ENCODE measurements at places on chromosomes 1 and 21.

- DNase-seq, result no peak
These were observed 923 bp upstream of the IFNGR2 start for GRCh38 chr21:33402001-33402979.

- no peak for DNase-seq
These were observed 156.0 kb downstream of the TOMM20 start for GRCh38 chr1:234972411-234973191.

GRCh38 chr1:94831641-94832040 lies 11.5 kb downstream of the SLC44A3 start:
- DNase-seq, result no peak

- no peak for DNase-seq
These were observed 72.6 kb upstream of the RGL1 start for GRCh38 chr1:183732236-183732880.

GRCh38 chr21:43585924-43586413 lies 73.3 kb downstream of the HSF2BP start:
- DNase-seq, result peak; percentile 93

DNA sequence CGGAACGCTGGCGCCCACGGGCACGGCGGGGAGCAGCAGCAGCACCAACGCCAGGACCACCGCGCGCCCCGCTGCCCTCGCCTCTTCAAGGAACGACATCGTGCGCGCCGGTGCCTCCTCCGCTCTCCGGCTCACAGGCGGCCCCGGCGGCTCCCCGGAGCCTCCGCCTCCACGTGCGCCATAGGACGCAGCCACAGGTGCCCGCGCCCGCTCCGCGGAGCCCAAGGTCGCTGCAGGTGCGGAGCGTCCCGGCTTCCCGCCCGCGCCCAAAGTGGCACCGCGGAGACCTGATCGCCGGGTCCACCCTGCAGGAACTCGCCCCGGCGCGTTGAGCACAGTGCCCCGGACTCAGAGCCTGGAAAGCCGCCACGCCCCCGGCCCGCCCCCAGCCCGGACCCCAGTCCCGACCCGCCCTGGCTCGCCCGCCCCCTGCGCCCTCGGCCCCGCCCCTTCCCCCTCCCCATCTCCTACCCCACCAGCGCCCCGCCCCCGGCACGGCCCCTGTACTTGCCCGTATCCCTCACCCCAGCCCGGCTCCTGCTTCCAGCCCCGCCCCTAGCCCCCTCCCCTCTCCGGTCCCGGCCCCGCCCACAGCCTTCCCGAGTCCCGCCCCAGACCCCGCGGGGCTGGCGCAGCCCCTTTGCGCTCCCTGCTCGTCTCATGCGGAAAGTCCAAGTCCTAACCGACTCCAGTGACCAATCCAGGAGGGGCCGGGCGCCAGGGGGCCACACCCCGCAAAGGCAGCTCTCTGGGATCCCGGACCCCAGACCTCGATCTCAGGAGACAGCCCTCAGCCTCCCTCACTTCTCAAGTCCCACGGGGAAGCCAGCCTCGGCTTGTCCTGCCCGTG lies at the start of gene MEGF6:
TSS of gene MEGF6 (minus strand) at position 339 of the 850 bp plus-strand sequence. CDS start at position 99, 240 bp downstream.
- DNase-seq, result no peak

GRCh38 chr1:18344755-18345154 lies 136.0 kb upstream of the KLHDC7A start:
- no peak for DNase-seq

DNA sequence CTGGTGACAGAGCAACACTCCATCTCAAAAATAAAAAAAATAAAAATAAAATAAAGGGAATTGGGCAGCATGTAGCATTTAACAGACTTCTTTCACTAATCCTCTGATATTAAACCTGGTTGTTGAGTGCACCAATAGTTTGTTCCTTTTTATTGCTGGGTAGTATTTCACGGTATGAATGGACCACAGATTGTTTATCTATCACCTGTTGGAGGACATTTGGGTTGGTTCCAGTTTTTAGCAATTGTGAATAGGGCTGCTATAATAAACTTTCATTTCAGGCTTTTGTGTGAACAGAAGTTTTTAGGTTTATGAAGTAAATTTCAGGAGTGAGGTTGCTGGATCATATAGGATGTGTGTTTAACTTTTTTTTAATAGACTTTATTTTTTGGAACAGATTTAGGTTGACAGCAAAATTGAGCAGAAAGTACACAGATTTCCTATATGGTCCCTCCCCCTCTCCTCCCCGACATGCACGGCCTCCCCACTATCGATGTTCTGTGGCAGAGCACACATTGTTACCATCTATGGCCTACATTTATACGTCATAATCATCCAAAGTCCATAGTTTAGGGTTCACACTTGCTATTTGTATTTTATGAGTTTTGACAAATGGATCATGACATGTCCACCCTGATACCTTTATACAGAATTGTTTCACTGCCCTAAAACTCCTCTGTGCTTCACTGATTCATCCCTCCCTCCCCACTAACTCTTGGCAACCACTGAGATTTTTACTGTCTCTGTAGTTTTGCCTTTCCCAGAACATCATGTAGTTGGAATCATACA lies 66.1 kb upstream of the TMPRSS2 start:
- DNase-seq, result no peak

- no peak for DNase-seq
These were observed 170.7 kb downstream of the NR5A2 start for GRCh38 chr1:200198236-200198635.

DNA sequence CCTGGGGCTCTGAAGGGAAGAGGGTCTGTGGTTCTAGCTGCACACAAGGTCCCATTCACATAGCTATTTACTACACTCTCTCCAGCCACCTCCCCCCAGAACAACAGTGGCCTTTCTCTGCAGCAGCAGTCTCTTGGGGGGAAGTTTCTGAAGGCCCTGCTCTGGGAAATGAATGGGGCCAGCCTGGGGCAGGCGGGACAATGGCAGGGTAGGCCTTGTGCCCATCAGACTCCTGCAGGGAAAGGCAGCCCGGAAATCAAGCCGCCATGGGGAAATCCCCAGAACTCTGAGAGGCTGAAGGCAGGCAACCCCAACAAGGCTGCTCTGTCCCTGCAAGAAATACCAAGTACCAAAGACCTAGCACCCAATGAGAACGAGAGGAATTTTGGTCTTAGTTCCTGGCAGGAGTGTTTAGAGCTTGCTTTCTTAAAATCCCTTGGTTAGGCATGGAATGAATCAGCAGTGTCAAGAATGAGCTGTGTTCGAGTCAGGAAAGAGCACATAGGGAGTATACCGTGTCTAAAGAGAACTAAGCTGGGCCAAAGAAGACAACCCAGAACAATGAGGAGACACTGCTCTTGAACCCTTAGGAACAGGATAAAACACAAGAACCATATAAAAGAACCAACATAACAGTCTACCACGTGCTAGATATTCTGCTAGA lies 11.3 kb downstream of the ARHGEF11 start:
- peak; percentile 24 for DNase-seq

GRCh38 chr1:21834094-21834493 lies 22.0 kb downstream of the LDLRAD2 start:
- DNase-seq, result no peak

DNA sequence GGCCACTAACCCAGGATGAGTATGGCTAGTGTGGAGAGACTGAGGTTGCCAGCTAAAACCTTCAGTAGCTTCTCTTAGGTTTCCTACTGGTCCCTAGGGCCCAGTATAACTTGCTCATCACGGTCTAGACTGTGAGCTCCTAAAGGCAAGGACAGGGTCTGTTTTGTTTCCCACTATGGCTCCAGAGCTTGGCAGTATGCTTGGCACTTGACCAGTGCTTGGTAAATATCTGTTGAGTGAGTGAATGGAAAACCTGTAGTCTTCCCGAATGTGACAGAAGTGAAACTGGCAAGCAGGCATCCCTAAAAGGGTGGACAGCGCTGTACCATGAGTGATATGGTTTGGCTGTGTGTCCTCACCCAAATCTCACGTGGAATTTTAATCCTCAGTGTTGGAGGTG lies 13.1 kb upstream of the PARS2 start:
- no peak for DNase-seq

- DNase-seq, result no peak
These were observed 37.9 kb upstream of the PDC start for GRCh38 chr1:186498695-186499389.

GRCh38 chr21:35503671-35504070 lies 454.6 kb upstream of the RUNX1 start:
- no peak for DNase-seq

DNA sequence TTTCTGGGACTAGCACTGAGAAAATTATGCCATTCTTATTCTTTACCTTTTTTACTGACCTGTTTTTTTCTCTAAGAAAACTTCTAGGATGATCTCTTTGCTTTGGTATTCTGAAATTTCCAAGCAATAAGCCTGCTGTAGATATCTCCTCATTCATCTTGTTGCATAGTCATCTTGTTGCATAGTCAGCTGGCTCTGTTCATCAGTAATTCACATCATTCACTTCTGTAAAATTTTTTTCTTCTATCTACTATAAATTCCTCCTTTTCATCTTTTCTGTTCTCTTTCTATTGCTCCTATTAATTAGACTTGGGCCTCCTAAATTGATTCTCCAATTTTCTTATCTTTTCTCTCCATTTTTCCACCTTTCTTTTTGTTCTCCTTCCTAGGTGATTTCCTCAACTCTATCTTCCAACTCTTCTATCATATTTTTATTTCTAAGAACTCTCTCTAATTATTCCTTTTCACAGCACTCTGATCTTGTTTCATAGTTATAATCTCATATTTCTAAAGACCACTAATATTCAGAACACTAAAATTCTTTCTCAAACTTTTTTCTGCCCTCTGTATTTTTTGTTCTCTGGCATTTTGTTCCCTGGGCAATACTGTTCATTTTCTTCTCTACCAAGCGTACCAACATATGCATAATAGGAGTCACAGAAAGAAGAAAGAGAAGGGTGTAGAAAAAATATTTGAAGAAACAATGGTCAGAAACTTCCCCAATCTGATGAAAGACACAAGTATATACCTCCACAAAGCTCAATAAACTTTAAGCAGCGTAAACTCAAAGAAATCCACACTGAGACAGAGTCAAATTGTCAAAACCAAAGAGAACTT lies 17.7 kb downstream of the TUT4 start:
- DNase-seq, result no peak

- DNase-seq, result no peak
These were observed 31.5 kb downstream of the WNT2B start for GRCh38 chr1:112540226-112540794.

DNA sequence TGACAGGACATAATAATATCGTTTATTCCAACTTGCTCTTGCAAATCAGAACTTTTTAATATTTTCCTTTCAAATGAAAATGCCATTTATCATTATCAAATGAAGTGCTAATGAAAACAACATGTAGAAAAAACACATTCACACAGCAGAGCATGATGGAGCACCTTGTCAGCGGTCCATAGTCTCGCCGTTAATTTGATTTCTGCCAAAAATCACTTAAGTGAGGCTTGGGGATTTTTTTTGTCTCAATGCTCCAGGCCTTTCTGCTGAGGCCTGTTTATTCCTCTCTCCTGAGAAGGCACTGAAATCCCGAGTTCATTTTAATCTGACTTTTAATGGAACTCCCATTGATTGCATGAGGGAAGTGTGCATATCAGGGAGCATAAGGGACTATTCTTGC lies 122.5 kb downstream of the ELAVL4 start:
- DNase-seq, result no peak

- no peak for DNase-seq
These were observed 32.1 kb downstream of the SLC37A1 start for GRCh38 chr21:42545745-42546144.

DNA sequence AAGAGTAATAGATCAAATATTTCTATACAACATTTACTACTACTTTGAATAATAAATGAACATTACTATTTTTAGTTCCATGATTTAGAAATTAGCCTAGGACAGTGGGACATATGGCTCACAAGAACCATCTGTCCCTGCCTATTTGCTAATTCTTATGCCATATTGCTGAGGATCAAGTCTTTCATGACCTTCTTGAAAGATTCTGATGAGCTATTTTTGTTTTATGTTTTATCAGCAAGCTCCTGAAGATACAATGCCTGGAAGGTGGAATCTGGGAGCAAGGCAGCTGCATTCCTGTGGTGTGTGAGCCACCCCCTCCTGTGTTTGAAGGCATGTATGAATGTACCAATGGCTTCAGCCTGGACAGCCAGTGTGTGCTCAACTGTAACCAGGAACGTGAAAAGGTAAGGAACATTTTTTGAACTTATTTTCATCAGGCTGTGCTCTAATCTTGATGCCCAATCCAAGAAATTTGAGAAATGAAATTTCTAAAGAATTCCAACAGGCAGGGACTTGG lies 326.7 kb downstream of the PAPPA2 start:
- no peak for DNase-seq

GRCh38 chr1:55575571-55576279 lies 360.6 kb upstream of the USP24 start:
- no peak for DNase-seq

- DNase-seq, result no peak
These were observed 149.5 kb downstream of the GRIK3 start for GRCh38 chr1:36884801-36885200.

DNA sequence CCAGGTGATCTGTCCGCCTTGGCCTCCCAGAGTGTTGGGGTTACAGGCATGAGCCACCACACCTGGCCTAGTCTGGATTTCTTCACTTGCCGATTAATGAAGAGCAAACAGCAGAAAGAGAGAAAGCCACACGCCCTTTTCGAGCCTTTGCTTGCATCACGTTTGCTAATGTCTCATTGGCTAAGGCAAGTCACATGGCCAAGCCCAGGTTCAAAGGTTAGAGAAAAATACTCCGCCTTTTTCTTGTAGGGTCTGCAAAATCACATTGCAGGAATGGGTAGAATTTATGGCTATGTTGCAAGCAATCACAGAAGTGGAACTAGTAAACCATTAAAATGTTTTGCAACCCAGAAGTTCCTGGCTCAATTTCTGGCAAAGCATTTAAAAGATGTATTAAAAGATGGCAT lies 26.8 kb upstream of the BACH1 start:
- DNase-seq, result no peak

Measured in RKO (cell line).